Endothelial cell of umbilical vein (primary cell): ENCODE measurements at places on chromosomes 4 and X. TPM values are rescaled to one million over a fixed set of nuclear protein-coding genes. Genes with fewer than 3 reads are reported as not detected.

Gene TMEM271
- not detected in 2 replicates for total RNA-seq

GRCh38 chr4:41532882-41533281, 5.1 kb upstream of the LIMCH1 start:
- peaks cover 35% of the 10 kb centered on the region for H3K4me1 ChIP-seq
- H3K27ac ChIP-seq, result no peak overlapping the region
- peak; percentile 56 for DNase-seq
- no peak overlapping the region for H3K4me3 ChIP-seq
- no peaks in the 10 kb centered on the region for H3K27me3 ChIP-seq

GRCh38 chr4:184911310-184911709, 85.5 kb upstream of the ACSL1 start:
- no peaks in the 10 kb centered on the region for H3K4me1 ChIP-seq
- peak; percentile 11 for DNase-seq
- H3K36me3 ChIP-seq, result no peaks in the 10 kb centered on the region
- no peak overlapping the region for H3K4me3 ChIP-seq

GRCh38 chr4:122861172-122861943, 34.7 kb downstream of the FGF2 start:
- H3K27me3 ChIP-seq, result no peaks in the 10 kb centered on the region
- no peak overlapping the region for H3K4me3 ChIP-seq
- no peaks in the 10 kb centered on the region for H3K4me1 ChIP-seq
- no peak for DNase-seq

- no peak overlapping the region for H3K27ac ChIP-seq
- H3K36me3 ChIP-seq, result no peaks in the 10 kb centered on the region
- DNase-seq, result no peak
- no peak overlapping the region for H3K4me3 ChIP-seq
- peaks cover 4% of the 10 kb centered on the region for H3K4me1 ChIP-seq
These were observed 94.9 kb downstream of the ADRA2C start for GRCh38 chr4:3860913-3861636.

DNA sequence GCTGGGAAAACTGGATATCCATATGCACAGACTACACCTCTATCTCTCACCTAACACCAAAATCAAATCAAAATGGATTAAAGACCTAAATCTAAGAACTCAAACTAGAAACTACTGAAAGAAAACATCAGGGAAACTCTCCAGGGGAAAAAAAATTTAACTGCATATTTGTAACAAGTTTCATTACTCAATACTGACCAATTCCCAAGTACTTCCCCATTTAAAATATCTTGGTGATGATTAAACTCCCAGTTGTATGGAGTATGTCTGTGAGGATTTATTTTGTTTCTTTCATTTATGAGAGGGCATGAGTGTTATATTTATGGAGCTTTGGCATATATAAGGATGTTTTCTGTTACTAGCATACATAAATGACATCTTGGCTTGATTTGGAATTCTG, 112.3 kb upstream of the IL15 start:
- no peaks in the 10 kb centered on the region for H3K4me1 ChIP-seq
- no peaks in the 10 kb centered on the region for H3K36me3 ChIP-seq
- no peak overlapping the region for H3K4me3 ChIP-seq
- no peak for DNase-seq
- no peaks in the 10 kb centered on the region for H3K27me3 ChIP-seq

- no peak overlapping the region for H3K4me3 ChIP-seq
- DNase-seq, result peak; percentile 1
- H3K36me3 ChIP-seq, result no peaks in the 10 kb centered on the region
These were observed 215.4 kb downstream of the IL1RAPL1 start for GRCh38 chrX:28802625-28803024.

DNA sequence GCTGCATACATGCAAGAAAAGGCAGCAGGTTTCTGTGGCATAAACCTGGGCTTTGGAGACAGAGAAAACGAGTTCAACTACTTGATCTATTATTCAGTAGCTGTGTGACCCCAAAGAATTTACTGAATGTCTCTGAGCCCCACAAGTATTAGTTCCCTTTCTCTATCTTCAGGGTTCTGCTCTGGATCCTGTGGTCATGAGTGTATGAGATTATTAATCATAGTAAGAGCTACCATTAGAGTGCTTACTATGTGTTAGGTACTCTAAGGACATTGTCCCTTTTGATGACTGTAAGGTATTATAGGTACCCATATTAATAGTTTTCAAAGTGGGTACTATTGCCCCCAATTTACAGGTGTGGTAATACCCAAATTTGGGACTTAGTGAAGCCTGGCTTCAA, 5.5 kb downstream of the TEX13D start:
- H3K4me1 ChIP-seq, result no peaks in the 10 kb centered on the region
- DNase-seq, result no peak
- H3K4me3 ChIP-seq, result no peak overlapping the region
- no peaks in the 10 kb centered on the region for H3K36me3 ChIP-seq
- H3K27me3 ChIP-seq, result no peaks in the 10 kb centered on the region

GRCh38 chrX:12548341-12548740, 242.9 kb upstream of the PRPS2 start:
- DNase-seq, result no peak
- H3K4me1 ChIP-seq, result no peaks in the 10 kb centered on the region
- H3K36me3 ChIP-seq, result no peaks in the 10 kb centered on the region

Gene FHDC1
- 0.12 and 0.18 TPM in 2 replicates for total RNA-seq

- no peak for DNase-seq
- H3K27me3 ChIP-seq, result no peaks in the 10 kb centered on the region
- no peak overlapping the region for H3K4me3 ChIP-seq
- H3K4me1 ChIP-seq, result no peaks in the 10 kb centered on the region
- H3K36me3 ChIP-seq, result no peaks in the 10 kb centered on the region
- no peak overlapping the region for H3K27ac ChIP-seq
These were observed 47.3 kb downstream of the KCNIP4 start for GRCh38 chr4:21901281-21901680.

DNA sequence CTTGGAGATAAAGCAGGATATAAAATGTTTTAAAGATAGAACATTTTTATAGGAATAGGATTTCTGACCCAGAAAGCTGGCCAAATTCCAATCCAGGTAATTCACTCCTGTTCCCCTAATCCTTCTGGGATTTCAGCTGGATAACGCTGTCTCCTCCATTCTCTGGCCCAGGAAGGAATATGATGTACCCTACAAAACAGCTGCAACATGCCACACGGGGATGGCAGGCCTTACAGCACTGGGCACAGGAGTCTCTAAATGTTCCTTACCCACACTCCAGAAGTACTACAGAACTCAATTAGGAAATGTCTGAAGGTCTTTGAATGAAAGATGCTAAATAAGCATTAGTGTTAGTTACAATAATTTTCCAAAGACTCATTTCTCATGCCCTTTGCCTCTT, 15.8 kb downstream of the CAMK2D start:
- H3K36me3 ChIP-seq, result no peaks in the 10 kb centered on the region
- H3K4me1 ChIP-seq, result no peaks in the 10 kb centered on the region
- DNase-seq, result no peak

Gene ASB12
- total RNA-seq, result not detected in 2 replicates

DNA sequence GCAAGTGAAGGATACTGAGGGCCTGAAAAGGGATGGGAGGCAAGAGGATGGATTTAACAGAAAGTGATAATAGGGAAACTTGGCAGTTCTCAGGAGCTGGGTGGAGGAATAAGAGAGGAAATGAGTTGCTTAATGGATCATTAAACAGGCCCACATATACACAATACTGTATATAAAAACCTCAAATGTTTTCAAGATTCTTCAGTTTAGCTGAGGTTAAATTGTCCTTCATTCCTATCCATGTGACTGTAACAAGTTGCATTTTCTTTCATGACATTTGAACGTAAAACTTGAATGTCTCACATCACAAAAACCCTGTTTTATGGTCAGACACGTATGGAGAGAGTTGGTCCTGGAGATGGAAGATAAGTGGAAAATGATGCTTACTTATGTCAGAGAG, 76.5 kb upstream of the PLAC8 start:
- no peak for DNase-seq
- H3K4me3 ChIP-seq, result no peak overlapping the region
- H3K27ac ChIP-seq, result no peak overlapping the region
- H3K36me3 ChIP-seq, result no peaks in the 10 kb centered on the region
- H3K27me3 ChIP-seq, result no peaks in the 10 kb centered on the region

DNA sequence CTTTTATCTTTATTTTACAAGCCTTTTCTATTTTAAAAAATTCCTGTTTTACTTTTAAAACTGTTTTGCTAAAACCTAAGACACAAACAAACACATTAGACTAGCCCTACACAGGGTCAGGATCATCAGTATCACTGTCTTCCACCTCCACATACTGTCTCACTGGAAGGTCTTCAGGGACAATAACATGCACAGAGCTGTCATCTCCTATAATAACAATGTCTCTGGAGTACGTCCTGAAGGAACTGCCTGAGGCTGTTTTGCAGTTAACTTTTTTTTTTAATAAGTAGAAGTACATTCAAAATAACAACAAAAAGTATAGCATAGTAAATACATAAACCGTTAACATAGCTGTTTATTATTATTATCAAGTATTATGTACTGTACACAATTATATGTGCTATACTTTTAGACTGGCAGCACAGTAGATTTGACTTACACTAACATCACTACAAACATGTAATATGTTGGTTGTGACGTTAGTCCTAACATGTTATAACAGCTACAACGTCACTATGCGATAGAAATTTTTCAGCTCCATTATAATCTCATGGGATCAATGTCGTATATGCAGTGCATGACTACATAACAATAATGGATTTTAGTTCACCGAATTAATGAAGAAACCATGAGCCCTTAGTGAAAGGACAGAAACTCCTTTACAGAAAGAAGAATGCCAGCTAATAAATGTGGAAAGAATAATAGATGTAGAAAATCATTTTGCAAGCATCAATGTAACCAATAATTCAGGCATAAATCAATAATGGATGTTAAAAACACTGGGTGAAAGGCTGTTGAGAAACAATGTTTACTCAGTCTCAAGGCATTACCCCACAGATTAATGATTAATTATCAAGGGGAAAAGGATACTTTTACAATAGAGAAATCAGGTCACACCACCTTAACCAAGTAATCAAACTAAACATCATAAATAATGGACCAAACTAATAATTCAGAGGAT, 49.2 kb downstream of the FBXW7 start:
- H3K4me1 ChIP-seq, result no peaks in the 10 kb centered on the region
- no peak for DNase-seq
- no peaks in the 10 kb centered on the region for H3K36me3 ChIP-seq
- no peak overlapping the region for H3K27ac ChIP-seq
- H3K4me3 ChIP-seq, result no peak overlapping the region

- H3K27me3 ChIP-seq, result no peaks in the 10 kb centered on the region
- H3K27ac ChIP-seq, result no peak overlapping the region
- no peak for DNase-seq
- H3K4me1 ChIP-seq, result no peaks in the 10 kb centered on the region
These were observed 74.0 kb upstream of the OGT start for GRCh38 chrX:71458866-71459265.

DNA sequence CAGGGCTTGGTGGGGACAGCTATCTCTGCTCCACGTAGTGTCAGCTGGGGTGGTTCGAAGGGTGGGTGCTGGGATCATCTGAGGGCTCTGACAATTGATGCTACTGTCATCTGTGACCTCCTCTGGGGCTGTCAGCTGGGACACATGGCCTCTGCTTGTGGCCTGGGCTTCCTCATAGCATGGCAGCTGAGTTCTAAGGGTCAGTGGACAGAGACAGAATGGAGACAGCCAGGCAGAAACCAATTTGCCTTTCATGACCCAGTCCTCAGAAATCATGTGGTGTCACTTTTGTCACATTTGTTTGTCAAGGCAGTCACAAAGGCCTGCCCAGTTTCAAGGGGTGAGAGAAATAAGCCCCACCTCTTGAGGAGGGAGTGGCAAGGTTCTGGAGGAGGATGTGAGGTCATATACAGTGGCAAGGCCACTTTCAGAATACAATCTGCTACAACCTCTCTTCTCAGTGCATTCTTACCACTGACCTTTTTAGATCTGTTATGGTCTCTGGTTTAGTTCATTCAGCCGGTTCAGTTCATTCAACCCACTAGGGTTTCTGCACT, 103.6 kb upstream of the BCOR start:
- no peak overlapping the region for H3K4me3 ChIP-seq
- H3K27me3 ChIP-seq, result no peaks in the 10 kb centered on the region
- H3K27ac ChIP-seq, result no peak overlapping the region
- no peaks in the 10 kb centered on the region for H3K4me1 ChIP-seq

- H3K36me3 ChIP-seq, result no peaks in the 10 kb centered on the region
- no peak overlapping the region for H3K4me3 ChIP-seq
- peaks cover 10% of the 10 kb centered on the region for H3K4me1 ChIP-seq
- no peak overlapping the region for H3K27ac ChIP-seq
- DNase-seq, result peak; percentile 90
- H3K27me3 ChIP-seq, result no peaks in the 10 kb centered on the region
These were observed 63.7 kb upstream of the ARSJ start for GRCh38 chr4:114043116-114043515.

DNA sequence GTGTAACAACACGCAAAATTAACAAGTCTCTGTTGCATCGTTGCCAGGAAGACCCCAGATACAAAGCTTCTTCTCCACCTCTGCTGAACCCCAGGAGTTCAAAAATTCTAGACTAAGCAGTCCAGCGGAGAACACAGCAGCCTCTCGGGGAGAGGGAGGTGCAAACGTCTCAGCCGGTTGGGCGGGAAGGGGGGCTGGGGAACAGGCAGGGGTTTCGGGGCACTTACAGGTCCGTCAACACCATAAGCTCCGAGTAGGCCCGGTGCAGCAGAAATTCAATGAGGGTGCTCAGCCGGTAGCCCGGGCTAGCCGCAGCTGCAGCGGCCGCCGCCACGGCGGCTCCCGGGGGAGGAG, 394 bp downstream of the MED14 start:
- no peaks in the 10 kb centered on the region for H3K27me3 ChIP-seq
- H3K36me3 ChIP-seq, result no peaks in the 10 kb centered on the region
- peak; percentile 25 for DNase-seq
- H3K4me1 ChIP-seq, result peaks cover 20% of the 10 kb centered on the region
- H3K4me3 ChIP-seq, result peak overlapping the region; percentile 84

GRCh38 chr4:48090621-48091020, 43.4 kb downstream of the TXK start:
- H3K27ac ChIP-seq, result no peak overlapping the region
- no peaks in the 10 kb centered on the region for H3K36me3 ChIP-seq
- peaks cover 15% of the 10 kb centered on the region for H3K4me1 ChIP-seq
- H3K27me3 ChIP-seq, result no peaks in the 10 kb centered on the region

Gene ELF4
- total RNA-seq, result 32.9 and 33.4 TPM in 2 replicates

DNA sequence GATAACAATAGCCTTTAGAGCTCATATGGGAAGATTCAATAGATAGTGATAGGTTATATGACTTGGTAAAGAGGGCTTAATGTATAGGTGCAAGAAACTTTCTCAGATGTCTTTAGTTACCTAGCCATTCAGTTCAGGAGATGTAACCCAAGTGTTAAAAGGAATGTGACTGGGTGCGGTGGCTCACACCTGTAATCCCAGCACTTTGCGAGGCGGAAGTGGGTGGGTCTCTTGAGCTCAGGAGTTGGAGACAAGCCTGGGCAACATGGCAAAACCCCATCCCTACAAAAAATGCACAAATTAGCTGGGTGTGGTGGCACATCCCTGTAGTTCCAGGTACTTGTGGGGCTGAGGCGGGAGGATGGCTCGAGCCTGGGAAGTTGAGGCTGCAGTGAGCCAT, 7.9 kb downstream of the TET2 start:
- no peaks in the 10 kb centered on the region for H3K27me3 ChIP-seq
- H3K4me3 ChIP-seq, result no peak overlapping the region
- no peaks in the 10 kb centered on the region for H3K36me3 ChIP-seq
- DNase-seq, result no peak
- peaks cover 2% of the 10 kb centered on the region for H3K4me1 ChIP-seq

GRCh38 chrX:148664995-148665394, 164.6 kb downstream of the AFF2 start:
- H3K27me3 ChIP-seq, result no peaks in the 10 kb centered on the region
- DNase-seq, result no peak
- H3K4me3 ChIP-seq, result no peak overlapping the region
